ENCODE measurements at places on chromosomes 5 and 9. TPM values are rescaled to one million over a fixed set of nuclear protein-coding genes. Genes with fewer than 3 reads are reported as not detected.

DNA sequence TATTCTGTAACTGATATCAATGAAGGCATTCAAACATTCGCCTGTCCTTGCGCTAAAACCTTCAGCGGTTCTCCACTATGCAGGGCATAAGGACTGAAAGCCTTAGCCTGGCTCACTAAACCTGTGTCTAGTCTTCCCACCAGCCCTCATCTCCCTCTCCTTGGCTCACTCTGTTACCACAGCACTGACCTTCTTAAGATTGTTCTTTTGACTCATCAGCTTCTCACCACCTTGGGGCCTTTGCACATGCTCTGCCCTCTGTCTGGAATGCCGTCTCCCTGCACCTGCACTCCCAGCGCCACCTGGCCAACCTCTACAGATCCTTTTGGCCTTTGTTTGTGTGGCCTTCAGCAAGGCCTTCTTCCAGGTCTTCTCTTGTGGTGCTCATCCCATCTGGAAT is 131.8 kb upstream of the IER5L start:
- DNase-seq: peak; percentile 7

DNA sequence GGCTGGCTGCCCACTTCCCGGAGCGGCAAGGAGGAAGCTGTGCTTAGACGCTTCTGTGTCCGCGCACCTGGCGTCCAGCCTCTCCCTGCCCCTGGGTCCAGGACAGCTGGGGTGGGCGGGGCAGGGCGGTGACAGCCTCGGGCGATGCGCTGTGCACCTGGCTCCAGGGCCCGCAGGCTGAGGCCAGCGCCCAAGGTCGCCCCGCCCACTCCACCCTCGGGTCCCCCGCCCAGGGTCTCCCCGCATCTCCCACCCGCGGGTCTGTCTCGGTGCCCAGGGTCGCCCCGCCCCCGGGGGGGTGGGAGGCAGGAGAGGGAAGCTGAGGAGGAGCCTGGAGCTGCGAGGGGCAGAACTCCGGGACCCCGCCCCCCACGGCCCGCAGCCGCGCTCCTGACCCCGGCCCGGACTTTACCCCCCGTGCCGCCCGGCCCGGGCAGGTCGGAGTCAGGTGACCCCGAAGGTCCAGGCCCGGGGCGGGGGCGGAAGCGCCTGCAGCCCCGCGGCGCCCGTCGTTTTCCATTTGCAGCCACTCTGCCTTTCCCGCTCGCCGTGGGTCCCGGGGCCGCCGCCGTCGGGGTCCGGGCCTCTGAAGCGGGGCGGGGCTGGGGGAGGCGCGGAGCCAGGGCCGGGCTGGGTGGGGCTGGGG is at the start of gene ENTPD8:
Gene ENTPD8 (minus strand): TSS at position 69 of the 646 bp plus-strand sequence. CDS start 3,072 bp downstream, outside the sequence.
- peak; percentile 46 for DNase-seq

DNA sequence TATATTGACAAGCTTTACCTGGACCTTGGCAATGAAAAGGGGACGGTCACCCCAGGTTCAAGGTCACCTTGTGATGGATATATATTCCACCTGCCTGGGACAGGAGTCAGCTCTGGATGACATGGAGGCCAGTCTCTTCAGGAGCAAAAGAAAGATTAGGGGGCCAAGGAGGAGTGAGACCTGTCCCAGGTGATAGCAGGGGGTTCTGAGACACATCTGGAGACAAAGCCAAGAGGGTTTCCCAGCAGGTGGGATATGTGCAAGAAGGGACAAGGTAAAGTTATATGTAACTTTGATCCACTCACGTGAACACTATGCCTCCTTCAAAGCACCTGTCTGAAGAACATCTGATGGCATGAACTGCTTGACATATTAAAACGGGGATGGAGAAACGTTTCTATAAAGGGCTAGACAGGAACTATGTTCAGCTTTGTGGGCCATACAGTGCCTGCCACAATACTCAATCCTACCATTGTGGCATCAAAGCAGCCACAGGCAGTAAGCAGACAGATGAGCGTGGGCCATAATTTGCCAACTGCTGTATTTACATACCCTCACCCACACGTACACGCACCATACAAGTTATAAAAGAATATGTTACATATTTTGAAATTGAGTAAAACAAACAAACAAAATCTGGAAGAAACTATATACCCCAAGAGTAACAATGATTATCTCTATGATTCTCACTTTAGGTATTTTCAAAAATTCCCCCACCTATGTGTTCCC is 62.9 kb upstream of the ZNF622 start:
- DNase-seq: no peak

DNA sequence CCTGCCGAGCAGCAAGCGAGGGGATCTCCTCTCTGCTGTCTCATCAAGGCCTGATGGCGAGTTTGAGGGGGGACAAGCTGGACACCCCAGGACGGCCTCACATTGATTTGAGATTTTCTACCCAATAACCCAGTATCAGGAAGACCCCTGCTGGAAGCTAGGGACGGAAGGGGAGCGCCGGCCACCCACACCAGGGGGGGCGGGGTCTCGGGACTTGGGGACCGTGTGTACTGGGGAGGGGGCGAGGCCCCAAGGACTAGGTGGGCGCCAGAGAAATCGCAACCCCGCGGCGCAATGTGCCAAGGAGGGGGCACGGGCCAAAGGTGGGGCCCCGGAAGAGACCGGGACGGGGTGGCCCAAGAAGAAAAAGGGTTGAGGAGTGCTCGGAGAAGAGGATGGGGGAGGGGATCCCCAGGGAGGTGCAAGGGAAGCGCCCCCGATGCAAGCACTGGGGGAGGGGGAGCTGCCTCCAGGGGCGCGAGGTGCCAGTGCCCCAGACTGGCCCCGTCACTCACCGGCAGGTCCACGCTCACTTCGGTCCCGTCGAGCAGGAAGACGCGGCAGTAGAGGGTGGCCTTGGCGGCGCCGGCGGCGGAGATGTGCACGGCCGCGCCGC is 1.1 kb downstream of the EPB41L4B start:
- DNase-seq: peak; percentile 66

- no peak for DNase-seq
Measured at GRCh38 chr5:119071561-119071995, 691 bp downstream of the DMXL1 start.

- no peak for DNase-seq
Measured at GRCh38 chr5:15234366-15234765, 265.6 kb upstream of the FBXL7 start.

DNA sequence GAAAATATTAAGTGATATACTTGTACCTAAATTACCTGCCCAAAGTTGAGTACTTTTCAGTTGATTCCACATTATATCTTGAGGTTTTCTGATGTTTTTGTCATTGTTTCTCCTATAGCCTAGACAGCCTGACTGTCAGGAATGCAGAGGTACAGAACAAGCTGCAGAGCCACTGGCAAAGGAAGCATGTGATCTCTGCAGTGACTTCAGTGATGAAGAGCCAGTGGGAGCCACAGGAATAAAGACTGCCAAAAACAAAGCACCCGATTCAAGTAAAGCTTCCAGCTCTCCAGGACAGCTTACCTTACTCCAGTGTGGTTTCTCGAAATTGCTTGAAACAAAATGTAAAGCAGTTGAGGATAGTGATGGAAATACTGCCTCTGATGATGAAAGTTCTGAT is 96.3 kb downstream of the ERCC6L2 start:
- DNase-seq: no peak

DNA sequence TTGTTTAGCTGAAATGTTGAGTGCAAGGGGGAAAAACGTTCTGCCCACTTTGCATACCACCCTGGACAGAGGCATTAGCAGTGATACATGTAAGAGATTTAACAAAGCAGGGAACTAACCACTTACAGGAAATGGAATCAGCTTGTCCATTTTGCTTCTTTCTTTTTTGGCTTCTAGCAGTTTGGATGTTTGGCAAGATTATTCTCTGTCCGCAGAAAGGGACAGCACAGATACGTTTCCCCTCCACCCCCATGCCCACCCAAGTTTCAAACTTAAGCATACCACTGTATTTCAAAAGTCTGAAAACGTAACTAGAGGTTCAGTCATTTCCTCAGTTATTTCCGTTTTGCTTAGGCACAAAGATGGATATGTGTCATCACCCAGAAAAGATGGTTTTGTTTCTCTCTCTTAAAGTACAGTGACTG is 118.4 kb downstream of the GDNF start:
- no peak for DNase-seq

DNA sequence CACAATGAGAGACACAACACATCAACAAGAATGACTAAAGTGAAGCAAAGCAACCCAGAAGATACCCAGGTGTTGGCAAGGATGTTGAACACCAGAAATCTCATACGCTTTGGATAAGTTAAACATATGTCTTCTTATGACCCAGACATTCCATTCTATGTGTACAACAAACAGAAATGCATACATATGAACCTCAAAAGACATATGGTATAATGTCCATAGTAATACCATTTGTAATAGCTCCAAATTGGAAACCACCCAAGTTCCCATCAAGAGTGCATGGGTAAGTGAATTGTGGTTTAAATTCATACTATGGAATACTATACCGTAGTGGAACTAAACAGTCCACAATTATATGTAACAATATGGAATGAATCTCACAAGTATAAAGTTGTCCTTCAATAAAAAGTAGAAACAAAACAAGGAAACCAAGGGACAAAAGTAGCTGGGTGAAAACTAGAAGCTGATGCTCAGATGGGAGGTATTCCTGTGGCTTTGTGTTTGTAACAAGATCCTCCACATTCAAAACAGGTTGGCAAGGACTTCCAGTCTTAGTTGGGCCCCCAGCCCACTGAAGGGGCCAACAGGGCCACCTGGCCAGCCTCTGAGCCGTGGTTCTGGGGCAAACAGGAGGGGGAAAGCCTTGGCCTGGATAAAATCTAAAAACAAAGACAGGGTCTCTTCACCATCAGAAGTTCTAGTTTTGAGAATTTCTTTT is 171.8 kb upstream of the PITX1 start:
- DNase-seq: no peak

DNA sequence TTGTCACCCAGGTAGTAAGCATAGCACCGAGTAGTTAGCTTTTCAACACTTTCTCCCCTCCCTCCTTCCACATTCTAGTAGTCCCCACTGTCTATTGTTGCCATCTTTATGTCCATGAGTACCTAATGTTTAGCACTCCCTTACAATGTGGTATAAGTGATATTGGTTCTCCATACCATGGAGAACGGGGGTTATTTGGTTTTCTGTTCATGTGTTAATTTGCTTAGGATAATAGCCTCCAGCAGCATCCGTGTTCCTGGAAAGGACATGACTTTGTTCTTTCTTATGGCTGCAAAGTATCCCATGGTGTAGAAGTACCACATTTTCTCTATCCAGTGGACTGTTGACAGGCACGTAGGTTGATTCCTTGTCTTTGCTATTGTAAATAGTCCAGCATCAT is 353.9 kb downstream of the ADGRV1 start:
- no peak for DNase-seq

- no peak for DNase-seq
Measured at GRCh38 chr5:172450861-172451695, 3.2 kb downstream of the SH3PXD2B start.

THOC3 gene
- 23.8 TPM for total RNA-seq

FBXW2 gene
- 51.1 TPM for total RNA-seq

LTC4S gene
- 7.5 TPM for total RNA-seq

PCDHGA8 gene
- 7.6 TPM for total RNA-seq
